ENCODE measurements at places on chromosomes 1 and 21. TPM values are rescaled to one million over a fixed set of nuclear protein-coding genes. Genes with fewer than 3 reads are reported as not detected.

KRTAP13-2 gene
- not detected for total RNA-seq

FCRL2 gene
- total RNA-seq: not detected

GGPS1 gene
- 30.1 TPM for total RNA-seq

ACTN2 gene
- not detected for total RNA-seq

KLF17 gene
- not detected for total RNA-seq

FNDC10 gene
- 8.8 TPM for total RNA-seq

NR0B2 gene
- total RNA-seq: not detected

FCRL5 gene
- not detected for total RNA-seq

S100A7A gene
- total RNA-seq: not detected
